Thoracic aorta (tissue), 2 donors: ENCODE measurements at places on chromosomes 12 and 14.

- H3K27ac ChIP-seq, result no peak overlapping the region
- no peaks in the 10 kb centered on the region for H3K36me3 ChIP-seq
- DNase-seq, result no peak
- no peak overlapping the region for H3K4me3 ChIP-seq
- H3K27me3 ChIP-seq, result no peaks in the 10 kb centered on the region
- peaks cover 6% of the 10 kb centered on the region for H3K4me1 ChIP-seq
These were observed 6.6 kb upstream of the ABCD2 start for GRCh38 chr12:39626033-39626814.

GRCh38 chr12:70664465-70664881 lies 27.2 kb upstream of the PTPRB start:
- peaks cover 8% of the 10 kb centered on the region for H3K4me1 ChIP-seq
- no peak overlapping the region for H3K4me3 ChIP-seq
- H3K36me3 ChIP-seq, result no peaks in the 10 kb centered on the region
- no peak for DNase-seq

- peaks cover 16% of the 10 kb centered on the region for H3K4me1 ChIP-seq
- H3K27ac ChIP-seq, result no peak overlapping the region
- H3K27me3 ChIP-seq, result no peaks in the 10 kb centered on the region
These were observed 914 bp upstream of the CCND2 start for GRCh38 chr12:4272424-4273272.

- no peaks in the 10 kb centered on the region for H3K27me3 ChIP-seq
- H3K27ac ChIP-seq, result no peak overlapping the region
- no peak overlapping the region for H3K4me3 ChIP-seq
- no peak for DNase-seq
- H3K36me3 ChIP-seq, result no peaks in the 10 kb centered on the region
These were observed 614.1 kb downstream of the SLC16A7 start for GRCh38 chr12:60209933-60210332.

GRCh38 chr12:123363740-123364531 lies 711 bp downstream of the SBNO1 start:
- peaks cover 3% of the 10 kb centered on the region for H3K36me3 ChIP-seq
- no peaks in the 10 kb centered on the region for H3K27me3 ChIP-seq
- H3K4me3 ChIP-seq, result peak overlapping the region; percentile 95
- no peak for DNase-seq
- peaks cover 15% of the 10 kb centered on the region for H3K4me1 ChIP-seq

- no peak overlapping the region for H3K4me3 ChIP-seq
- no peaks in the 10 kb centered on the region for H3K27me3 ChIP-seq
- H3K27ac ChIP-seq, result no peak overlapping the region
These were observed 54.4 kb upstream of the MED13L start for GRCh38 chr12:116331876-116332275.

DNA sequence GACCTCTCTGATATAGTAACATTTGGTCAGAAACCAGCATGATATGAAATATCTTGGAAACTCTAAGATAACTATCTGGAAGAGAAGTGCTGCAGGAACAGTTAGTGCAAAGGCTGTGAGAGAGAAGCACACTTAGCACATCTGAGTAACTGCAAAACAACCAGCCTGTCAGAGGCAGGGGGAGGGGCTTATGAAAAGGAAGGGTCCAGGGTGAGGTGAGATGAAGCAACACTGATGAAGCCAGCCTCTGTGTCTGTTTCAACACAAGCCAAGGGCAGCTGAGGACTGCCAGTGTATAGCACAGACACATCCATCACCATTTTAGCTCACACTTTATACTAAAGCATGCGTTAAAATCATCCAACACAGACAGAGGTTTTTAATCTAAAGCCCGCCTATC lies 37.4 kb upstream of the OVCH1 start:
- no peaks in the 10 kb centered on the region for H3K4me1 ChIP-seq
- H3K4me3 ChIP-seq, result no peak overlapping the region
- no peak overlapping the region for H3K27ac ChIP-seq
- H3K36me3 ChIP-seq, result no peaks in the 10 kb centered on the region
- no peak for DNase-seq

DNA sequence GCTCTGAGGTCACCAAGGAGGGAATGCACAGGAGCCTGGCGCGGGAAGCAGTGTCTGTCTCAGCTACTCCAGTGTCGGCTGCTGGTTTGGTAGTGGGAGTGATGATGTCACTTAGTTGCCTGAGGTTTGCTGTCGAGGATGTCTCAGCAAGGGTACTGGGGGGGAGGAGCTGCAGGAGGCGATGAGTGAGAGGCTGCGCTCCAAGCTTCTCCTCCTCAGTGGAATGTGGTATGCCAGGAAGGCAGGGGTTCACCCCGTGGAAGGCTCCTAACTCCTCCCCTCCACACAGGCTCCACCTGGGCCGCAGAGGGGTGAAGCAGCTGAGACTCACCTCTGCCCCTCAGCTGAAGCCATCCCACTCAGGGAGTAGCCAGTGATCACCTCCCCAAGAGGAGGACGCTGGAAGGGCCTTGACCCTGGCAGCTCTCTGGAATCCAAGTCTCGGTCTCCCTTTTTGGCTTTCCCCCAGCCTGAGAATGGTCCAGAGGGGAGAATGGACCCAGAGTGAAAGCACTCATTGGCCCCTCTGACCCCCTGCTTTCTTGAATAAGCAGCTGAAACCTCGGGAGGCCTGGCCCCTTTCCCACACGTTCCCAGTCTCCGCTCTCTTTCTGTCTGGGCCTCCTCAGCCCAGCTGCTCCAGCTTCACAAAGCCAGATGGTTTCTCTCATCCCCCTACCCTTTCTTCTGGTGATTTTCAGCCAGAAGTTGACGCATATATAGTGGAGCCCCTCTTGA lies 178.9 kb upstream of the FKBP4 start:
- H3K4me3 ChIP-seq, result no peak overlapping the region
- no peaks in the 10 kb centered on the region for H3K27me3 ChIP-seq
- peaks cover 60% of the 10 kb centered on the region for H3K36me3 ChIP-seq
- no peak overlapping the region for H3K27ac ChIP-seq
- DNase-seq, result no peak

GRCh38 chr14:76773956-76774820 lies 12.9 kb downstream of the VASH1 start:
- H3K4me1 ChIP-seq, result peaks cover 23% of the 10 kb centered on the region
- H3K36me3 ChIP-seq, result peaks cover 13% of the 10 kb centered on the region
- no peaks in the 10 kb centered on the region for H3K27me3 ChIP-seq

- H3K27ac ChIP-seq, result no peak overlapping the region
- no peaks in the 10 kb centered on the region for H3K36me3 ChIP-seq
- H3K4me1 ChIP-seq, result no peaks in the 10 kb centered on the region
These were observed 183.3 kb upstream of the KITLG start for GRCh38 chr12:88763536-88764100.

DNA sequence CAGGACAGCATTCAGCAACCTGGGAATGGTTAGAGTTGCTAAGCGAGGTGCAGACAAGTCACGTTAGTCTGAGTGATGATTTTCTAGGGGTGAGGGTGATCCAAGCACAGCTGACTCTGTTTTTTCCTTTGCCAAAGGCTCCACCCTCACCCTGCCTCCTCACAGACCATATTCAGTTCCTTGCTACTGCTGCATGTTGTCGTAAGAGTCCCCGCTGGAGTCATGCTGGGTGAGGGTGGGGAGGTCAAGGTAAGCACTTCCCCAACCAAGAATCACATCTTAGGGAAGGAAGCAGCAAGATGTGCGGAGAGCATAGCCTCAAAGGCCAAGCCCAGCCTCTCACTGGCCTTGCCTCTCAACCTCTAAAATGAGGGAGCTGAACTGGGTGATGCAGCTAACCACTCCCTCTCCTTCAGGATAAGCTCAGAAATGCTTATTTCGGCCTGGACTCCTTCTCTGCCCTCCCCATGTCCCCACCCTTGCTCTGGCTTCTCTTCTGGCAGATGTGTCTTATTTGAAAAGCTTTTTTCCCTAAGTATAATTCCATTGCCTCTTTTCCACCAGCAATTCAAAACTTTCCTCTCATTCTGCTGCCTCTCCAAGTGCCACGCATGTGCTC lies 66.9 kb upstream of the ACTN1 start:
- no peaks in the 10 kb centered on the region for H3K36me3 ChIP-seq
- no peak for DNase-seq
- H3K4me1 ChIP-seq, result peaks cover 82% of the 10 kb centered on the region
- H3K4me3 ChIP-seq, result no peak overlapping the region

GRCh38 chr12:42326541-42327226 lies 717 bp downstream of the PPHLN1 start:
- peaks cover 30% of the 10 kb centered on the region for H3K4me1 ChIP-seq
- H3K27ac ChIP-seq, result peak overlapping the region; percentile 85
- DNase-seq, result no peak
